Fibroblast of upper back skin (primary cell): ENCODE measurements at places on chromosomes 2 and 18.

- no peak for DNase-seq
Observed at GRCh38 chr2:2828774-2829368, 497.8 kb upstream of the MYT1L start.

DNA sequence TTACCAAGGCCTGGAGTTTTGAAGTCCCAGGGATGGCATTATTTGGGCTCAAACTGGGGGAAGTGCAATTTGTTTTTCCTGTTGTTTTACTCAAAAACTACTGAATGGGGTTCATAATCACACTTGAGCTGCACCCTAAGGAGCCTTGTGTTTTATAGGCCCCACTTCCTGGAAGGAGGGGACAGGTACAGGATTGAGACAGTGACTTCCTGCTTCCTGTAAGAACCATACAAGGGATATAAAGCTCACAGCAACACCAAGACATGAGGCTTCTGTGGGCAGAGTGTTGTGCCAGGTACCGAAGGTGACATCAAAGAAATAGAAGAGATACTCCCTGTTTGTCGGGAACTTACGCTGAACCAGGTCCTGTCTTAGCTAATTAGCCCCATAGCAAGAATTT lies 70.4 kb upstream of the SKOR2 start:
- DNase-seq: no peak

- DNase-seq: no peak
Observed at GRCh38 chr2:8526403-8526696, 155.5 kb upstream of the ID2 start.

DNA sequence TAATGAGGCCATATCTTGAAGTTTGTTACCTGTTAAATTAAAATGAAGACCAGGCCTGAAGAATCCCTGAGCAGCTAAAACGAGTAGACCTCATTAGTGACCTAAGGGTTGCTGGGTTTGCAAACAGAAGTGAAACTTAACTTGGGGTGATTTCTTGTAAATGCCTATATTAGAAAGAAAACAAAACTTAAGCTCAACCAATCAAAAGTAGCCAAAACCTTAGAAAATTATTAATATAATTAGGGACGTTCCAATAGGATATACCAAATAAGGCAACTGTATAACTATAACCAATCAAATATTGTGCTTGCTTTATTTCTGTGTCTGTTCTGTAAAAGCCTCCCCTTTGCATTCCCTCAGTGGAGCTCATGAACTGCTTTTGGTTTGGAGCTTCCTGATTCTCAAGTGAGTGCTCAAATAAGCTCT lies 137.9 kb upstream of the VRK2 start:
- no peak for DNase-seq

GRCh38 chr2:45224321-45224992 lies 215.2 kb upstream of the SIX2 start:
- no peak for DNase-seq

DNA sequence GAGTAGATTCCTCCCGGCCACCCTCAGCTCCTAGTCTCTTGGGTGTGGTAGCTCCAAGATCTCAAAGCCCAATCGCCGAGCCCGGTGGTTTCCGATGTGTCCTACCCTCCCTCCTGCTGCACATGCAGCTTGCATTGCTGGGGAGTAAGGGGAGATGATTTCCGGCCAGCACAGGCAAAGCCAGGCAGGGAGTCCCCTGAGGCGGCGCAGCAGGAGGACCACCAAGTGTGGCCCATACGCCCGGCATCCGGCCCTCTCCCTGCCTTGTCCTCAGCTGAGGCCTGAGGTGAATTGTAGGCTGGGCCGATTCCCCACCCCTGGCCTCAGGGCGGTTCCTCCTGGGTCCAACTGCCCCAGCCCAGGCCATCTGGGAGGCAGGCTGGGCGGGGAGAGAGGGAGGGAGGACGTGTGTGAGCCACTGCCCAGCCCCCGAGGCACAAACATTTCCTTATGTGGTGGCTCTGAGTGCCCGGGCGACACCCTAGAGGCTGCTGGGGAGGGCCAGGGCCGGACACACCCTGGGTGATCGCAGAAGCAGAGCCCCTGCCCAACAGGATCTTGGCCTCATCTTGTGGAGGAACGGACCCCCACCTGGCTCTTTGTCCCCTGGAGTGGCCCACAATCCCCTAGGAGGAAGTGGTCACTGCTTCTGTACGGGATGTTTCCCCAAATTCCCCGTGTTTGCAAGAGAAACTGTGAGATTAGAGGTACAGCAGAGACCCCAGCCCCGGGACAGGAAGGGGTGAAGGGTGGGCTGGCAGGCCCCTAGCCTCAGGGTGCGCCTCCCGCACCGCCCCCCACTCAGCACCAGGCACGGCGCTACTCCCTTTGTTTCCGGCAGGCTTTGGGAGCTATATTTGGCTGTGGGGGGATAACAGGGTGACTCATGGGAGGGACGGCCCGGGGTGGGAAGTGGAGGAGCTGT lies 41.9 kb upstream of the PTMA start:
- DNase-seq: peak; percentile 94

DNA sequence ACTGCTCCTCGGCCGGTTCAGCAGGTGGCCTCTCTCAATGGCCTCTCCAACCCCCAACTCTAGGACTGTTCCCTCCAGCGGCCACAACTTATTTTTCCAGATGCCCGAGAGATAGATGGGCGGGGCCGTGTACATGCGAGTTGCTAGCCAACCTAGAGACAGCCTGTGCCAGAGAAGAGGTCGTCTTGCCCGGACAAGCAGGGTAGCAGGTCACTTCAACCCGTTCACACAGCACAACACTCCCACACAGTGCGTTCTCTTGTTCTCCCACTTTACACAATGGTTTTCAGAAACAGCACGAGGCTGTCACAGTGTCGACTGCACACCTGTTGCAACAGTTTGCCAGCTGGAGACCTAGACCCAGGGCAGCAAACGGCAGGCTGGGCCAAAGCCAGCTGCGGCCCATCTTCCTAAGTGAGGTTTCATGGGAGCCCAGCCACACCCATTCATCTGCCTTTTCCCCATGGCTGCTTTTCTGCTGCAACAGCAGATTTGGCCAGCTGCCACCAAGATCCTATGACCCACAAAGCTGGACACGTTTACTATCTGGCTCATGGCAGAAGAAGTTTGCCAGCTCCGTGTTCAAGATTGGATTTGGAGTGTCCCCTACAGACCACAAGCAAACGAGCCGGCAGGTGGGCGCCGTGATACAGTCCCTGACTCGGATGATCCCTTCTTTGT lies 7.3 kb upstream of the PRLH start:
- DNase-seq: peak; percentile 39

DNA sequence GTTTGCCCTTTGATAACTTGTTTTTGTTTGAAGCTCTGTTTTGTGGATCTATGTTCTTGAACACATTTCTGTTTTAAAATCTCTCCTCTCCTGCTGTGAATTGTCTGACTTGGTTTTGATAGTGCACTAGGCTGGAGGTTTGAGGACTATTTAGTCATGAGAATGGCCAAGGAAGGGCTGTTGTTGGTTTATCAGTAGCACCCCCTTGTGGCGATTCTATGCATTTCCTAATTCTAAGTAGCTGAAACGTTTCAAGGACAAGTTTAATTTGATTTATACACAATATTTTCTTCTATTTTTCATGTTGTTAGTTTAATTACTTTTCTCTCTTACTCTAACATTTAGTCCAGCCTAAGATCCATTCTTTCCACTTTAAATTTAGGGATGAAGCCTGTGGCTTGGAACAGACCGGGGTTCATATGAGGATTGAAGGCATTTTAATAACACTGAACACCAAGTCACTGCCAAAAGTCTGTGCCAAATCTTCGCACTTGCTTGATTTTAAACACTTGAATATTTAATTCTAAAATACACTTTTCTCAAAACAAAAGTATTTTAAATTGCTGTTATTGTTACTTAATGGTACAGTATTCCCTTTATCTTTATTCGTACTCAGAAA lies 166.0 kb downstream of the SOCS6 start:
- DNase-seq: peak; percentile 67

- no peak for DNase-seq
Observed at GRCh38 chr2:171874517-171874916, 19.5 kb downstream of the SLC25A12 start.

- no peak for DNase-seq
Observed at GRCh38 chr2:206020171-206020570, 65.8 kb downstream of the INO80D start.

DNA sequence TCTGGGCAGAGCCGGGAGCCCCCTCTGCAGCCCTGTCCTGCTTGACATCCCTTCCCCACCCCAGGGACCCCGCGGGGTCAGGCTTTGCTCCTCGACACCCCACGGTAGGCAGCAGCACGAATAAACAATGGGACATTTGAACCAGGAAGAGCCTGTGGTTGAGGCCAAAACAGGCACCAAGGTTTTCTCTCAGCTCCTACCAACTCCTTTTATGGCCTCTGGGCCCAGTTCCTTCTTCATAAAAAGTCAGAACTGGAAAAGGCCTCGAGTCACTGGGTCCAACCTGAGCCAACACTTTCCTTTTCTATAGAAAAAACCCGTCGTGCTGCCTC lies 20.6 kb downstream of the TEX44 start:
- no peak for DNase-seq

DNA sequence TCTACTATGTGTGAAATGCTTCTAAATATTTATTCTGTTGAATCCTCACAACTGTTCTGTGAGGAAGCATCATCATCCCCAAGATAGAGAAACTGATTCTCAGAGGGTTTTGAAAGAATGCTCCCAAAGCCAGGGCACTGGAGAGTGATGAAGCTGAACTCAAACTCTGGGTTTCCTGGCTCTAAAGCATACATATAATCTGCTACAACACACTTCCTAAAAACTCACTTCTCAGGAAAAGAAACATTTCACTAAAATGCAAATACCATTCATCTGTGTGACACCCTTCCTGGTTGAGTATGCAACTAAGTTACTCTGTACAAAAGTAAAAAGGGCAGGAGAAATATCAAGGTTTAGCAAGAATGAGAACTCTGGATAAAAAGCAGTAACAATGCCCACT lies 58.6 kb downstream of the GRB14 start:
- no peak for DNase-seq

GRCh38 chr18:55811925-55812324 lies 223.9 kb upstream of the TCF4 start:
- no peak for DNase-seq

DNA sequence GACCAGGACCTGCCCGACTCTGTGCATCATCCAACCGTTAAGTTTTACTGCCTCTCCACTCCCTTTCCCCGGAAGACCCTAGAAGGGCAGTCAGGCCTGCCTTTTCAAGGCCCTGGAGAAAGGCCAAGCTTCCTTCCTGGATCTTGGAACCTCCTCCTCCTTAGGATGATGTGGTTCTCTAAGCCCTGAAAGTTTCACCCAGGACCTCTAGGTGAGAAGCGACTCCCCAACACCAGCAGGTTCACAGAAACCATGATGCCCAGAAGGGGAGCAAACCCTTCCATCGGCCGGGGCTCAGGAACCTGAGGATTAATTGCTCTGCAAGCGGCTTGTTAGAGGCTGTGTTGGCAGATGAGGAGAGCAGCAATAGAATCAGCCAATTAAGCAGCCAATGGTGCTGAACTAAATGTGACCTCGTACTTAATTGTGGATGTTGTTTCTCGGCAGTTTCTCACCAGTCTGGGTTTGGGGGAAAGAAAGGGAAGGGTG lies 94.2 kb upstream of the FZD7 start:
- no peak for DNase-seq

GRCh38 chr2:214107726-214108125 lies 303.1 kb upstream of the VWC2L start:
- no peak for DNase-seq

DNA sequence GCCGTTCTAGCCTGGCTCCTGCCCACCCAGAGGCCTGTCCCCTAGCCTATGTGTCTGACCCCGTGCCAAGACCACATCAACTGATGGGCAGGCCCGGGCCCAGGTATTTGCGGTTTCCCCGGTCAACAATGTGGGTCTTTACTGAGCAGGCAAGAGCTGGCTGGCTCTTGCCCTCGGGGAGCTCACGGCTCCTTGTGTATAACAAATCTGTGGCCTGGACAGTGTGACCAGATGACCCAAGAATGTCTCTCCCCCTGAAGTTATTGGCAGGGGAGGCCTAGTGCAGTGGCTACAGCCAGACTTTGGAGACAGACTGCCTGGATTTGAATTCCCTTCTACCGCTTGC lies 179.6 kb downstream of the KLHL29 start:
- no peak for DNase-seq
